ENCODE measurements at places on chromosomes 4 and X.

DNA sequence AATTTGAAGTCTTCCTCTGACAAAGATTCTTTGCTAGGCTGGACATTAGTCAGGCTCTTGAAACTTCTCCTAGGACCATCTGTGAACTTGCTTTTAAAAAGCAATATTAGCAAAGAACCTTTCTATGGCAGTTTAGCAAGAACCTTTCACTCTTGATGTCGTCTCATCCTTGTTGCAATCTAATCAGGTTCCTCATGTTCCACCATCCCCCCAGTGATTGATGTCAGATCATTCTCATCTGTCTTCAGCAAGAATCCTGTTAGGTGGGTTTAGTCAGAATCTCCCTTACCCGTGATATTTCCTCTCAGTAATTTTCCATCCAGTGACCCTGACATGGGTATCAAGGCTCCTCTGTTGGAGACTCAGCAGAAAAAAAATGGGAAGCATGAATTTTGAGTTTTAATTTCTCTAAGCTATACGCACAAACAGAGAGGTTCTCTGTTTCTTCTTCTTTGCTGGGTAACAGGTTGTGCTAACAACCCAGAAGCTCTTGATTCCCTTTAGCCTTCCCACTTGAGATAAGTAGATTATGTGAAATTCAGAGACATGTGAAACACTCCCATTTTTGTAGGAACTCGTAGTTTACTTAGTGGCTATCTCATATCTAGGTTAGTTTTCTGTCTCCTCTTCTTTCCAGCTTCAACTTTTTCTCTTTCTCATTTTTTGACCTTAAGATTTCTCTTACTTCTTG lies 507.4 kb downstream of the C4orf33 start:
- no peak for DNase-seq

DNA sequence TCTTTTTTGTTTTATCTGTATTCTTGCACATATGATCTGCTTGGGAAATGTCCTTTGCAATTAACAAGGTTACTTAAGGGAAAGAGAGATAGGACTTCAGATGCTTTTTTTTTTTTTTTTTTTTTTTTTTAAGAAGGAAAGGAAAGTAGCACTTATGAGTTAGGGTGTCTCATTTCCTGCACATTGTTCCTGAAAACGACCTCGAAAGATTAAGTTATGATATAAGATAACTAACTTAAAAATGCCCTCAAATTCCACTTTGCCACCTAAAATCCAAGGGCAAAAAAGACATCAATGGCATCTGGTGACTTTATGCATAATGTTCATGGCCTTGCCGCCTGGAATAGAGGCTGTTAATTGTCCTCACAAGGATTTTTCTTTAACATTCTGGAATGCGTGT lies 44.9 kb downstream of the PCDH7 start:
- no peak for DNase-seq

DNA sequence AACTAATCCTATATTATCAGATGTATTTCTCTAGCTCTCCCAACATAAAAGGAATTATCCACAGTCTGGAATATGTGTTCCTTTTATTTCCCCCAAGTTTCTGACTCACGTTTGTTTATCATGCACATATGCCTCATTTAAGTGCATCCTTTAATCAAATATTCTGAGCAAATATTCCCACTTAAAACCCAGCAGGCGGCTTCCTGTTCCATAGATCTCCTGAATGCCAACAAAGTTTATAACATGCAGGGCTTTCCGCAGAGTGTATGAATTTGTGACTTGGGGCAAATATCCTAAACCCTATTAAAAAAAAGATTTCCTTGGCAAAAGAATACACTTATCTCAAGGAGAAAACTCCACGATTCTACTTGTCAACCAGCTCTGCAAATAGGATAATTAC lies 16.9 kb downstream of the GLRA2 start:
- no peak for DNase-seq

- no peak for DNase-seq
Observed at GRCh38 chr4:137993232-137993631, 248.9 kb downstream of the SLC7A11 start.

DNA sequence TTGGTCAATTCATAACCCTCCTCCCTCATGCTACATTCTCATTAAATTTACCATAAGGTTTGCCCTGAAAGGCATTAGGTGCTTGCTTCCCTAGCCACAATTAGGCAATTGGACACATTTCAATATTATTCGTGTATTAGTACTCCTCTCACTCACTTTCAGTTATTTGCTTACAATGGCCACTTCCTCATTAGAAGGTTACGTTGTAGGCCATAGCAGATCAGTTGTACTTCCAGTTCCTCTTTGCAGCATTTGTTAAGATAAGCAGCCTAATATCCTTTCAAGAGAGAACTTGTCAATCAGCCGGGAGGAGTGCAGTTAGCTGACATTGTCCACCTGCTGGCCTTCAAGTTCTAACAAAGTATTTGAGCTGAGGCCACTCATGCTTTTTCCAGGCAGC lies 1017.2 kb downstream of the PCDH7 start:
- no peak for DNase-seq

Measured in stimulated activated CD8-positive, alpha-beta memory T cell treated with anti-CD3 and anti-CD28 coated beads, Interleukin-2, amount 100 ng/mL, for 1 hour (primary cell).